ENCODE measurements at places on chromosomes 2 and 18.

GRCh38 chr18:21513292-21513691, 87.2 kb downstream of the ESCO1 start:
- DNase-seq, result no peak

GRCh38 chr18:37570336-37570930, 4.8 kb upstream of the CELF4 start:
- no peak for DNase-seq

- no peak for DNase-seq
Observed at GRCh38 chr2:217553202-217553601, 449.6 kb downstream of the TNS1 start.

- no peak for DNase-seq
Observed at GRCh38 chr2:28394331-28394877, 1.7 kb downstream of the FOSL2 start.

DNA sequence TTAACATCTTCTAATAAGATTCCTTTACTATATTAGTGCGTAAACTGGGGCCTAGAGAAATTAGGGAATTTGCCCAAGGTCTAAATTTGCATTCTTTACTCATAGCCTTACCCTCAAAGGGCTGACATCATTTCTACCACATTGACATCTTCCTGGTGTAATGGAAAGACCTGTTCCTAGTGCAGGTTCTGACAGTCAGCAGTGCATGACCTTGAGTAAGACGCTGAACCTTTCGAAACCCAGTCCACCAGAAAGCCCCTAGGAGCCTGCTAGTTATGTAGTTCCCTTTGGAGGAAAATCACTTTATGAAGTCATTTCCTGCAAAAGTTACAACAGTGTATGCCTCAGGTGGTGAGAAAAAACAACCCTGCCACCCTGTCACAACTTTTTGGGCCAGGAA, 388.3 kb downstream of the TNS1 start:
- no peak for DNase-seq

Data from stimulated activated CD4-positive, alpha-beta T cell treated with anti-CD3 and anti-CD28 coated beads, Interleukin-12 subunit alpha, Interleukin-12 subunit beta, amount 100 ng/mL, for 48 hours (primary cell).